ENCODE measurements at places on chromosomes 12 and 14.
A peak's percentile ranks its signal among the peaks of the same experiment; 100 is the strongest.

DNA sequence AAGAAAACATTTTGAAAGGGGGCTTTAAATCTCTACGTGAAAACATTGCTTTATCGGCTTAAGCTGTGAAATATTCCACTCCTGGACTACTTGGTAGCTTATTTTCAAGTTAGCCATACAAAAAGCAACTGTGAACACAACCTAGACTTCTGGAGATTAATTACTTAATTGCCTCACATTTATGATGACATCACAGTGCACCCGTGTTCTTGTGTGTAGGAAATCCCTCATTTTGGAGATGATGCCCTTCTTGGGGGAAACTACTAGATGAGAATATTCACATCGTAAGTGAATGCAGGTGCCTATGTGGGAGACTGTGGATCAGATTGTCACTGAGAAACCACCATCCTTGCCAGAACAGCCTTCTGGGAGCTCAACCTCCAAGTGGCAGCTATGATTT is 10.5 kb upstream of the B4GALNT3 start:
- no peak for DNase-seq

DNA sequence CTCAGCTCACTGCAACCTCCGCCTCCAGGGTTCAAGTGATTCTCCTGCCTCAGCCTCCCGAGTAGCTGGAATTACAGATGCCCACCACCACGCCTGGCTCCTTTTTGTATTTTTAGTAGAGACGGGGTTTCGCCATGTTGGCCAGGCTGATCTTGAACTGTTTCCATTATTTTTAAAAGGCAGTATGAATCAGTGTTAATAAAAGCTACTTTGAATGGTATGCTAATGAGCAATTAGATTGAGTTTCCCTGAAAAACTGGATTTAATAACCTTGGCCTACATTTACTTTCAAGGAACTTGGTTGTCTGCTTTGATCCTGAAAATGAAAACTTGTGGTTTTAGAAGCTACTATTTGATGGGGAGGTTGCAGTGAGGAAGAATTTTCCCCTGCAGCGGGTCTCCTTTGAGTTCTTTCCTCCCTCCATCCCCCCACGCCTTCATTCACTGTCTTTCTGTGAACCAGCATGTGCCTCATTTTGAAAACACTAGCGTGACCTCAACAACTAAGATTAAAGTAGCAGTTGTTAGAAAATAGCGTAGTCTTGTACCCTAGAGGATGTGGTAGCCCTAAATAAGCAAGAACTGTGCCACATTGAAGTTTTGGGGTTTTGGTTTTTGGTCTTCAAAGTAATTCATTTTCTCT is 17.8 kb upstream of the RPS6KA5 start:
- DNase-seq, result peak; percentile 33

- no peak for DNase-seq
These were observed 8.5 kb downstream of the XRCC3 start for GRCh38 chr14:103706551-103707328.

DNA sequence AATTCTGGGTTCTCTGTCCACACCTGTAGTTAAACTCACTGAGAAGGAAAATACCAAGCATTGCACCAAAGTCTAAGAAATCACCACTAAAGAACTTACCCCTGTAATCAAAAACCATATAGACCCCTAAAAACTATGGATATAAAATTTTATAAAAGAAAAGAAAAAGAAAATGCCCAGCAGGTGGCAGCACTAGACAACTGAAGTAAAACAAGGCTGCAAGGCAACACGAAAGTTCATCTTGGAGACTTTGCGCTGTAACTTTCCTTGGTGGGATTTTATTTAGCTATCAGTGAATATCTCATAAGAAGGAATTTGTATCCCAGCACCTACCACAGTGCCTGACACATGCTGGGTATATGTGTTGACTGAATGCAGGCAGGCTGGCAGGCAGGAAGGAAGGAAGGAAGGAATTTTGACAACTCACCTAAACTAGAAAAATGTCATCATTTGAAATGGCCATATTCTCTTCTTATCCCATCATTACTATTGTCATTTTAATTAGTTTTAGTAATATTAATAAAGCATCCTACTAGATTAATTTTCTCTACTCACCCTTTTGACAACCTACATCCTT is 68.2 kb upstream of the ETV6 start:
- DNase-seq, result peak; percentile 37

GRCh38 chr12:58086930-58087329 is 145.6 kb downstream of the ATP23 start:
- DNase-seq, result no peak

GRCh38 chr14:92813201-92813600 is 19.1 kb downstream of the GOLGA5 start:
- DNase-seq, result no peak

- no peak for DNase-seq
These were observed 536 bp upstream of the TUNAR start for GRCh38 chr14:95875831-95876760.

DNA sequence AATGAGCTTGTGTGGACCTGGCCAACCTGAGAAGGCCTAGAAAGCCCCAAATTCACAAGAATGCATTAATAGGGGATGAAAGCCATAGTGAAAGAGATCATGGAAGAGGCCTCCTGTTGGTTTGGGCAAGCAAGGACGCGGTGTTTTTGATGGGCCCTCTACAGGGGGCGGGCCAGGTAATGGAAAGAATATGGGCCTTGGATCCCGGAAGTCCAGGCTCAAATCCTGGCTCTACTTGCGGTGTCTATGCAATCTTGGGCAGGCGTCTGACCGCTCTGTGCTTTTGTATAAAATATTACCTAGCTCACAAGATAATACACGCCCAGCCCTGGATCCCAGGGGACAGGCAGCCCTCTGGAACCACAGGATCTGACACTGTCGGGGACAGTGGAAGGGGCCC is 41.1 kb upstream of the CLMN start:
- no peak for DNase-seq

- DNase-seq, result no peak
These were observed 64.2 kb downstream of the ERGIC2 start for GRCh38 chr12:29316752-29317151.

DNA sequence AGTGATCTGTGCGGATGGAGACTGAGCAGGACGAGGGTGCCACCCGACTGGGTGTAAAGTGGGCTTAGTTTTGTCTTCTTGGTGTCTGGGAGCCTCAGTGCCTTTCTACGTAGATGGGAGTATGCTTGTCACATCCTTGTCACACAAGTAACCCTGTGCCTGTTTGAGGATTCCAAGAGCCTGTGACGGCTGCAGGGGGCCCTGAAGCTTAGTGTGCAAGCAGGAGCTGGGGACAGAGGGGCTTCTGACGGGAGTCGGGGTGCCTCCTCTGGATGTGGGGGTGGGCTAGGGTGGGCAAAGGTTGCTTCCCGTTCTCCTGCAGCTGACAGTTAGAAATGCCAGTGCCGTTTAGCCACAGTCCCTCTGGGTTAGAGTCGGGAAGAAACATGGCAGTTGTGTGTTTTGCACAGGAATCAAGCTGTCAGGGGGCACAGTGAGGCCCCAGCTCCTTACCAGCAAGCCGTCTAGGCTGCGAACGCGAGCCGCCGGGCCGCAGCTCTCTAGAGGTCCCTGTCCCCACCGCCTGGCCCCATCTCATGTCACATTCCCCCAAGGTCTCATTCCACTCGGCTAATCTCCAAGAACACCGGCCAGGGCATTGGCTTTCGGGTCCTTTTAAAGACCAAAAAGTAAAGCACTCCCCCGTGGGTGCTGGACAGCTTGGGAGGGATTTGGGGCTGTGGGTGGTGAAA is 7.0 kb downstream of the RTL1 start:
- DNase-seq, result no peak

DNA sequence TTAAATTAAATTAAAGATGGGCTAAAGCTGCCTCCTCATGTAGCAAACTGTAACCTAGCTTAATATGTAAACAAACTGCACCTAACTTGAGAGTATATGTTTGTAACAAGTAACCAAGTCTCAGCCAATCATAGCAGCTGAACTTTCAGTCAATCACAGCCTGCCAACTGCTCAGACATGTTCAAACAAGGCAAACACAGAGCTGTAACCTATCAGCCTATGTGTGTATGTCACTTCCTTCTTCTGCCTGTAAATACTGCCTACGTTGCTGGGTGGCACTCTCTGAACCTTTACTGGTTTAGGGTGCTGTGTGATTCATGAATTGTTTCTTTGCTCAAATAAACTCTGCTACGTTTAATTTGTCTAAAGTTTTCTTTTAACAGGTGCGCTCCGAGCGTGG is 2.9 kb downstream of the SERPINA6 start:
- no peak for DNase-seq

- no peak for DNase-seq
These were observed 17.2 kb upstream of the FAIM2 start for GRCh38 chr12:49920915-49921286.

- DNase-seq, result peak; percentile 34
These were observed 3.3 kb upstream of the CCND2 start for GRCh38 chr12:4270016-4270830.

GRCh38 chr14:97275276-97275675 is 478.1 kb downstream of the VRK1 start:
- no peak for DNase-seq

- no peak for DNase-seq
These were observed 9.6 kb downstream of the RPS6KL1 start for GRCh38 chr14:74913393-74913910.

DNA sequence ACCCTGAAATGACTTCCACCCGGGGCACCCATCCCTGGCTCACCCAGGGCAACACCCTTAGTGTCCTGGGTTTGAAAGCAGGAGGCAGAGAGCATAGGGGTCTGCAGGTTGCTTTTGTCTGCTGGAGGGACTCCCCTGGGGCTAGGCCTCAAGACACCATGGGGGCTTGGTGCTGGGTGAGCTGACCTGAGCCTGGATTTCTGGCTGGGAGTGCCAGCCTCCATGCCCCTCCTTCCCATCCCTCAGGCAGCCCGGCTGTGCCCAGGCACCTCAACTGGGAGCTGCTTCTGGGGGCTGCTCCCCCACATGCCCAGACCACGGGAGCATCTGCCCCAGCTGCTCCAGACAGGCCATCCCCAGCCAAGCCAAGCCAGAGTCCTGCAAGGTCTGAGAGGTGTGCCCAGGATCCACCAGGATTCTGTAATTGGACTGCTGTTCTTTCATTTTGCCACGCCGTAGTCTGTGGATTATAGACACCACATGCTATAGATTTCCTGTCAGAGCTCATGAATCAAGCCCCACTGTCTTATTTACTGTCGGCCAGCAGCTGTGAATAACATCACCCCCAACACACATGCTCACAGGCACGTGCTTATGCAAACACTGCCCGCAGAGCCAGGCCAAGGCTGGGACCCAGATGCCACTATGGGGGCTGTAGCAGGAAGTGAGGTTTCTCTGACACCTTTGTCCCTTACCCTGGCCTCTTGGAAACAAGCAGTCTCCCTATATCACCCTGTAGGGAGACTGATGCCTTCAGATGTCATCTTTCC is 29.4 kb upstream of the ESRRB start:
- no peak for DNase-seq

- DNase-seq, result no peak
These were observed 229.0 kb downstream of the SEC23A start for GRCh38 chr14:38873941-38874612.

- DNase-seq, result no peak
These were observed 15.6 kb downstream of the DGKA start for GRCh38 chr12:55946553-55946952.

DNA sequence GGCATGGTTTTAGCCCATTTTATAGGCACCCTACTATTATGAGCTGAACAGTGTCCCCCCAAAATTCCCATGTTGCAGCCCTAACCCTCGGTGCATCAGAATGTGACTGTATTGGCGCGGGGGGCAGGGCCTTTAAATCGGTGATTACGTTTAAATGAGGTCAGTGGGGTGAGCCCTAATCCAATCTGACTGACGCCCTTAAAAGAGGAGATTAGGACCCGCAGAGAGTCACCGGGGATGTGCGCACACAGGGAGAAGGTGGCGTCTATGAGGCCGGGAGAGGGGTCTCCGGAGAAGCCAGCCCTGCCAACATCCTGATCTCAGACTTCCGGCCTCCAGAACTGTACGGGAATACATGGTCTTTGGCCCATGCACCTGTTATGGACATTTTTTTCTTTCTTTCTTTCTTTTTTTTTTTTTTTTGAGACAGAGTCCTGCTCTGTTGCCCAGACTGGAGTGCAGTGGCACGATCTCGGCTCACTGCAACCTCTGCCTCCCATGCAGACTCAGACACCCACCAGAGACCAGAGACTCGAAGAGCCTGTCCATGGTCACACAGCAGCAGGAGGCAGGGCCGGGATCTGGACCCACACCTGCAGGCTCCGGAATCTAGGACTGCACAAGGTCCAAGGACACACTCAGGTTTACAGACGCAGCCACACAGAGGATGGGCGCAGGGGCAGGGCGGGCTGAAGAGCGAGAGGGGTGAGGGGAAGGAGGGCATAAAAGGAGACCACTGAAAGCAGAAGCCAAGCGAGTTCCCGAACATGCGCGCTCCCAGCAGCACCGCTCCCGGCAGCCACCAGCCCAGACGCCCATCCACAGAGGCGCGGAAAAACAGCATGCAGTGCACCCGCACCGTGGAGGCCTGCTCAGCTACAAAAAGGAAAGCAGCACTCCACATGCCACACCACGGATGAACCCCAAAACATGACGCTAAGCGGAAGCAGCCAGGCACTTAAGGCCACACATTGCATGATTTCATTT is 19.0 kb downstream of the SCARB1 start:
- DNase-seq, result no peak

- DNase-seq, result no peak
These were observed 17.0 kb upstream of the WNT5B start for GRCh38 chr12:1611803-1612572.

DNA sequence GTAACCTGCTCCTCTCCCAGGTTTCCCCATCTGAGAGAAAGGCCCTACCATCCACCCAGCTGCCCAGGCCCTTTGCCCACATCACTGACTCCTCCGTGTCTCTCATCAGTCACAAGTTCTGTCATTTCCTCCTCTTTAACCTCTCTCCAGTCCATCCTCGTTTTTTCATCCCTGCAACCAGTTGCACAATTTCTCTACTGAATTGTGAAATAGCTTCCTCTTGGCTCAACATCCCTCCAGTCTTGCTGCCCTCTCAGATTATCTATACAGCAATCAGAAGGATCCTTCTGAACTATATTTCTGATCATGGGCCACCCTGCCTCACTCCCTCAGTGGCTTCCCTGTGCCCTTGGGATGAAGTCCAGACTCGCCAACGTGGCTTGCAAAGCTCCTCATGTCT is 6.8 kb downstream of the FAM161B start:
- no peak for DNase-seq

DNA sequence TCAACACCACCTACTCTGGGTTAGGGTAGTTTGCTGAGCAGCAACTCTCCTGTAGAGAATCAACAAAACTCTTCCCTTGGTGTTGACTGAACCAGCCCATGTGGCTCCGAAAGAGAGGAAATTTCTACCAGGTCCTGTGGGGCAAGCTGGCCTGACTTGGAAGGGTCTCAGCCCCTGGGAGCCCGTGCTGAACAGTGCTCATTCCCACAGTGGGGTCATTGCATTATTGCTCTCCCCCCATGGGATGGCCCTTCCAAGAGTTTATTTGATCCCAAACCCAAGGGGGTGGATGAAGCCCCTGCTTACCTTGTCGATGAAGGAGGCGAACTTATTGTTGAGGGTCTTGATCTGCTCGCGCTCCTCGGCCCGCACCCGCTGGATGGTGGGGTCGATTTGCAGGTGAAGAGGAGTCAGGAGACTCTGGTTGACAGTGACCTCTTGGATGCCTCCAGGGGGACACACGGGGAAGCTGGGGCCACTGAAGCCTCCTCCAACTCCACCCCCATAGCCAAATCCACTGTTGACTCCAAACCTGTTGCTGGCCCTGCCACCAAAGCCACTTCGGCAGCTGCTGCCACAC is 580 bp downstream of the KRT75 start:
- DNase-seq, result no peak

GRCh38 chr12:119412811-119413794 is 78.6 kb downstream of the CCDC60 start:
- no peak for DNase-seq

- DNase-seq, result no peak
These were observed 11.2 kb downstream of the SLC17A8 start for GRCh38 chr12:100368066-100368465.

- DNase-seq, result no peak
These were observed 435.0 kb downstream of the NELL2 start for GRCh38 chr12:44441155-44441554.
